ENCODE measurements at places on chromosomes 6 and 20.

GRCh38 chr6:154569156-154569862 lies 58.8 kb upstream of the CNKSR3 start:
- DNase-seq: no peak

DNA sequence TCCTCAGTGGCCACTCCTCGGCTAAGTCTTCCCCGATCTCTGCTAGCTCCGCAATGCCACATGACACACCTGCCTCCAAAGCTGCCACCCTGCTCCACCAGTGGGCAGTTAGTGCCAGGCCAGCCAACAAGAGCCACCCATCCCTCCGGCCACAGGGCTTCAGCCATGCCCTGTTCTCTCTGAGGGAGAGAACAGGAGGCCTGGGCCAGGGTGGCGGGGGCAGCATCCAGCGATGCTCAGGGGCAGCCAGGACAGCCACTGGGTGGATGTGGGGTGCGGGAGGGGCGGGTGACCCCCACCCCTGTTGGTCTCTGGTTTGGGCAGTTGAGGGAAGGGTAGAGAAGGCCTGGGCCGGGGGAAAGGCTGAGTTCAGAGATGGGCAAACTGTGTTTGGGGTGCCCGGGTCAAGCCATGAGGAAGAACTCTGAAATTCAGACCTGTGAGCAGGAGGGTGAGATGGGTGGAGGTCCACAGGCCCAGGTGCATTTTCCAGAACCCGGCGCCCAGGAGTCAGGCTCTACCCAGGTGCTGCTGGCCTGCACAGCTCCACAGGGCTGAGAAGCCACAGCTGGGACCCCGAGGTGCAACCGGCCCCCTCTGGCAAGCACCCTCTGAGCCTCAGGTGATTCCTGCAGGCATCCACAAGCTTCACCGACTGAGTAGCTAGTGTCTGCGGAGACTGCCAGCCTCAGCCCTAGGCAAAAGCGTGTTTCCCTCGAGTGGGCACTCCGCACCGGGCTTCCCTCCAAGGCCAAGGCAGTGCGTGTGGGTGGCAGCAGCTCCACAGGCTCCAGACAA lies 91.1 kb downstream of the SULF2 start:
- no peak for DNase-seq

DNA sequence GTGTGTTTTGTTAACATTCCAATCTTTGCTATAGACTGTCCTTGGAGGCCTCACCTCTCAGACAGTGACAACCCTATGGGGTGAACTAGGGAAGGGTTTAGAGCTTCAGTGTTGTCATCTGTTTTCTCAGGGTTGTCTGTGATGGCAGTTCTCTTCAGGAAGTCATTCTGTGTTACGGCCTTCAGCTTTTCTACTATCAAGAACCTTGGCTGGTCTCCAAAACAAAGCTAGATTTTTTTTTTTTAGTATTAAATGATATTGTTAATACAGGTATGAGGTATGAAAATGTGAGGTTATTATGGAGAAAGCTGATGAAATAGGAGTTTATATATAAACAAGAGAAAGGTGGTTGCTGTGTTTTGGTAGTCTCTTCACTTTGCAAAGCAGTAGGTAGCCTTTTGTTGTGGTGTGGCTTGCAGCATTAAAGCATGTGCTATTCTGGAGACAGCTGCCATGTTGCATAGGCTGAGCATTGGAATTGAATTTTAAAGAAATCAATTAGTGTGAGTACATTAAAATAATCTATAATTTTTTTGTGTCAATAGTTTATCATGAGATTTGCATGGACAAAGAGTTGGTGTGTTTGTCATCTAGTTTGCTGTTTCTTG lies 162.6 kb downstream of the CARMIL1 start:
- DNase-seq: no peak

DNA sequence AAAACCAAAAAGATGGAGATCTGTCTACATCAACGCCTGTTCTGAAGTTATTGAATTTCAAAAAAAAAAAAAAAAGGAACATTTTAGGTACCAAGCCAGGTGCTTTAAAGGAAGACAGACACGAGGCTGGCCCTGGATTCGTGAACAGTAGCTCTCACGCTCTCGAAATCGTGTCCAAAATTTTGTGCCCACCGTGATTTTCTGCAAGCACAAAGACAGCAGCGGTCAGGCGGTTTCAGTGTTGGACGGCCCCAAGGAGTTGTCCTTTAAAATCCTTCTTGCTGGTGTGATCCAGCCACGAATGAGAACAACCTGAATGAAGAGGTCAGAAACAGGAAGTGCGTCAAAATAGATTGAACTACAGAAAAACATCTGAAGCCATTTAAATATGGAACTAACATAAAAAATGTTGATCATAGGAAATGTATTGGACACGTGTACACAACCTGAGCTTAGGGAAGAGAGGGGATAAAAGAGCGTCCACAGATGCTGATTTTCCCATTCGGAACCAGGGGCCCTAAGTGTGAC lies 78.2 kb downstream of the THBS2 start:
- DNase-seq: no peak

GRCh38 chr20:25073544-25073943 lies 8.4 kb downstream of the VSX1 start:
- no peak for DNase-seq

DNA sequence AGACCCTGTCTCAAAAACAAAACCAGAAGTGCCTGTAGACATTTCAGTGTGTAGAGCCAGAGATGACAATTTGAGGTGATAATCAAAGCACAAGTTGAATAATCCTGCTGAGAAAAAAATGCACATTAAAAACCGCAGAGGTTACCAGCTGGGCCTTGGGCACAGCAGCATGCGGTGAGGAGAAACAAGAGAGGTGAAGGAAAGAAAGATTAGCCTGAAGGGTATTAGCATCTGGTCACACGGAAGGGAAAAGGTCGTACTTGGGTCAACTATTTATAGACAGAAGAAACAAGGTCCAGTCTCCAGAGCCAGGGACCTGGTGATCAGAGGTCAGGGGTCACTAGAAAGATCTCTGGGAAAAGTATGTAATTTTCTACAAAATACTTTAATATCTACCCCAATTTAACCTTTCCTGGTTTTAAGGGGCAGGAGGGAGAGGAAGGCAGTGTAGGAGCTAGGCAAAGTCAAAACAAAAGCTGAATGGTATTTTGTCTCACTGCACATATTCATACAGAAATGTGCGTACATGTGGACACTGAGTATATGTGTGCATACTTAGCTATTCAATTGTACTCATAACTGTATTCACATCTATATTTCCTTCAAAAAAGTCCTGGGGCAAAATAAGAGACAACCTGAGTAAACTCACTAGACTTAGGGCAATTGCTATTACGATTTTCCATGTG lies 10.1 kb downstream of the MAP7 start:
- no peak for DNase-seq

DNA sequence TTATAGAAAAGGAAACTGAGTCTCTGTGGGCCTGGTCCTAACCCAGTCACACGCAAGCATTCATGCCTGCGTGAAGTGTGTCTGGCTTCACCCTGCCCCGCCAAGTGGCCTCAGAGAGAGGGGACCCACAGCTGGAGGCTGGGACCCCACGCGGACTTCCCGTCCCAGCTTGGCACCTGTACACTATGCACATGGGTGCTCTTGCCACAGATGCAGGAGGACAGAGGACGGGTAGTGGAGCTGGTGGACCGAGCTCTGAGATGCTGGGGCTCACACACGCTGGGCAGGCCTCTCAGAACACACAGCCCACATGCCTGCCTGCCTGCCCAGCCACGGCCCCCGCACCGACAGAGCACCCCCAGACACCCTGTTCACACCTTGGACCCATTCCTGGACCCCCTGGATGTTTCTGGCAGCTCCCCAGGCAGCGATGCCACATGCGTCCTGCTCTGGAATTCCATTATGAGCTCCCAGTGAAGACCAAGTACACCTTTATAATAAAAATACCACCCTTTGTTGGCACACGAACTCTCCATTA lies 24.9 kb upstream of the SMOC2 start:
- DNase-seq: no peak

DNA sequence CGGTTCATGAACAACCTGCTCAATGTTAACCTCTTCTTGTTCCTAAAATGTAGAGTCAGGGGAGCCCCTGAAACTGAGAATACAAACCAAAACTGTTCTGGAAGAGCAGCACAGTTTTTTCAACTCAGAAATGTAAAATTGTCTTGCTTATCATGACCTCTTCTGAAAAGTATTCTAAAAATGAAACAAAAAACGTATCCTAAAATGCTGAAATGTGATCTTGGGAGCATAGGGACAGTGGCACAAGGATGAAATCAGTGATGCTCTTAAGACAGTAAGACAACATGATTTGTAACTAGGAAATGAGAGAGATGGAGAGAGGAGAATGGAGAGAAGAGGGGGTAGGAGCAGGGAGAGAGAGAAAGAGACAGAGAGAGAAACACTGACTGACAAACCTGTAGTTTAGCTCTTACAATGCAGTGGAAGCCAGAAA lies 27.5 kb downstream of the NCOA7 start:
- DNase-seq: no peak

GRCh38 chr20:17666481-17666880 lies 15.6 kb downstream of the RRBP1 start:
- DNase-seq: no peak

GRCh38 chr6:34697904-34698559 lies 1.5 kb upstream of the ILRUN start:
- no peak for DNase-seq

GRCh38 chr6:36926708-36927513 lies 27.6 kb upstream of the PI16 start:
- no peak for DNase-seq

DNA sequence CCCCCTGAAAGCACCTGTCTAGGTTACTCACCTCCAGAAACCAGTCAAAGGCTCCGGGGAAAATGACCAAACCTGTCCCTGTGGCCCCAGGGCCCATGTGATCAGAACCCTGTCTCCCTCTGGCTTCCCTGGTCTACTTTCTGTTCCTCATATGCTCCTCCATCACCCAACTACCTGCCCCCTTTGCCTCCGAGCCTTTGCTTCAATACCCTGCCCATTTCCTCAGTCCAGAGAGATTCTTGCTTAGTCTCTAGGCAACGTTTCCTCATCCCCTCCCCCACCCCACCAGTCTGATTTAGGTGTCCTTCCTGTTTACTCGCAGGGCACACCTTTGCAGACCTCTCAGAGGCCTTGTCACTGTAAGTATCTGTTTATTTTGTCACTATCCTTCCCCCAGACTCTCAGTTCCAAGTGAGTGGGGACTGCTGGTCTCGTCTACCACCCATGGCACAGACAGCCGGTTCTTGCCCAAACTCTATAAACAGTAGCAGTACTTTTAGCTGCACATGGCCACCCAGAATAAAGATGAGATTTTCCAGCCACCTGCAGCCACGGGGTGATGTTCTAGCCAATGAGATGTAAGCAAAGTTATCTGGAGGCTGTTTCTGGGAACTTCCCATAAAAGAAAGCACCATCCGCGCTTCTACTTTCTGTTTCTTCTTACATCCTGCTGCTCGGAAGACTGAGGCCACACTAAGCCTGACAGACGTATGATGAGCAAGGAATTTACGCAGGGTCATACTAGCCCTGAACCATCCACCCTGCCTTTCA lies 13.3 kb downstream of the ELOVL5 start:
- DNase-seq: no peak

DNA sequence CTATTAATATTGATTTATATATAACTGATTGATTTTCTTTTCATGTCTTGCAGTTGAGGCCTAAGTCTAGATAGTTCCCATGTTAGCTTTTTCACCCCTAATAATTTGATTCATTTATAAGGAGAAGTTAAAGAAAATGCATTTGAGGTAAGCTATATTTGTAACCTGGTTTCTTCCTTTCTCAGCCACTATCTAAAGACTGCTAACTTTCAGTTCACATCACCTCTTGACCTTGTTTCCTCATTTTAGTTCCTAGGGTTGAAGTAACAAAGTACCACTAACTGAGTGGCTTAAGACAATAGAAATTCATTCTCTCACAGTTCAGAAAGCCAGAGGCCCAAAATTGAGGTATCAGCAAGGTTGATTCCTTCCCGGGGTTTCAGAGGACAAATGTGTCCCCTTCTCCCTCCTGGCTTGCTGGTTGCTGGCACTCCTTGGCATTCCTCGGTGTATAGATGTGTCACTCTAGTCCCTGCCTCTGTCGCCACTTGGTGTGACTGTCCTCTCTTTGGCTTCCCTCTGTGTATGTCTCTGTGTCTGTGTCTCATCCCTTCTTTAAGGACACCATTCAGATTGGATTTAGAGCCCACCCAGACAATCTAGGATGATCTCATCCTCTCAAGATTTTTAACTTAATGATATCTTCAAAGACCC lies 55.9 kb upstream of the C20orf144 start:
- no peak for DNase-seq

DNA sequence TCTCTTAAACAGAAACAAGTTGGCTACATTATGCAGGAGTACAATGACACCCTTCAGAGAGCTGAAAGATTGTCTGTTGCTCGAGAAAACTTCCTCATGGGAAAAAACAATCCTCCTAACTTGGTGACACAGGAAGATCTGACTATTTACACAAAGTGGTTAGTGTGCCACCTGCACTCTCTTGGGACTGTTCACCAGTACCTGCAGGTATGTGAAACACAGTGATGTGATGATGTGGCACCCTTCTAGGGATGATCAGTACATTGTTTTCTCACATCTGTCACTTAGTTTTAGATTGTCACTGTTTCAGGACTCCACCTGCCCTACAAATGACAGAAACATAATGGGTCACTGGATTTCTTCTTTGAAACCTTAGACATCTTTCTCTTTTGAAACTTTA lies 101.8 kb downstream of the CEP57L1 start:
- DNase-seq: no peak

DNA sequence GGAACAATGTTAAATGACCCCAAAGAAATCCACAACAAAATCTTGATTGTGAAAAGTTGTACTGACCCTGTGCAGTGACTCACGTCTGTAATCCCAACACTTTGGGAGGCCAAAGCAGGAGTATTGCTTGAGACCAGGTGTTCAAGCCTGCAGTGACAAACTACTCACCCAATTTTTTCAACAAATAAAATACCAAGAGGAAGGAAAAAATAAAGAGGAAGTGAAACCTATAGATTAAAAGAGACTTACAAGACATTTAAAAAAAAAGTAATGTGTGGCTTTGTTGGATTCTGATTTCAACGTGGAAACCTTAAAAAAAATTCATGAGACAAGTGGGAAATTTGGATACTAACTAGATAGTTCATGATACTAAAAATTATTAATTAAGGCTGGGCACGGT lies 31.9 kb downstream of the GINS1 start:
- DNase-seq: no peak

GRCh38 chr6:137291441-137291840 lies 72.3 kb upstream of the IFNGR1 start:
- DNase-seq: no peak

GRCh38 chr6:11044712-11045167 lies 635 bp upstream of the ELOVL2 start:
- DNase-seq: no peak

GRCh38 chr6:73579851-73580246 lies 59.0 kb upstream of the EEF1A1 start:
- no peak for DNase-seq

DNA sequence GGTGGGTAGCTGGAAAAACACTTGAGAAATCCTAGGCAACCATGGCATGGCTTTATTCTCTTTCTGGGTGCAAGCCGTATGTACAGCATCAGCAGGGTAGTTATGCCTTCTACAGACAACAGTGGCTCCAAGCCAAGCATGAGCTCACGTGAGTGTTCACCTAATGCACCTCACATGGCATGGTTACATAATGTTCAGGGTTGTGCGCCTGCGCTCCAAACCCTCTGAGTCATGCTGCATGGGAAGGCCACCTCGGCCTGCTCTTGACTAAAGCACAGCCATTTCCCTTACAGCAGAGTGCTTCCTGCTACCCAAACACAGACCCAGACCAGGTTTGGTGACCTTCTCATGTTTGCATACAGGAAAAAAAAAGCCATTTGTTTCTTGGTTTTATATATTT lies 96.2 kb downstream of the VIP start:
- no peak for DNase-seq

GRCh38 chr20:47319517-47320252 lies 36.8 kb downstream of the ZMYND8 start:
- DNase-seq: no peak

- no peak for DNase-seq
Observed at GRCh38 chr6:152380351-152380767, 256.8 kb downstream of the SYNE1 start.

Measured in glutamatergic neuron (in vitro differentiated cells).